ENCODE measurements at places on chromosomes 5 and 9.

DNA sequence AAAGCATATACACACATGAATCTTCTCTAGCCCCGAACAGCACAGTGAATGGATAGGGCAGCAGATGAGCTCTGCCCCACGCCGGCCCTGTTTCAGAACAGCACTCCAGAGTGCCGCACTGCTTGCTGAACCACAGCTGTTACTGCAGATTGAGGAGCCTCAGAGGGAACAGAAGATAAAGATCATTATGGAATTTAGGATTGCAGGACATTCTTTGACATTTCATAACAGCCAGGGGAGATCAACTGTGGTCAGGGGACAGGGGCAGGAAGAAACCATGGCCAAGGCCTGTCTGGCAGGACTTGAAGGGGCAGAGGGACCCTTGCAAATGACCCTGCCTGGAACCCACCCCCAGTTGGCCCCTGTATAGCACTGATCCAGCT, 20.6 kb downstream of the IRF1 start:
- DNase-seq = no peak

- DNase-seq = no peak
These were observed 140.4 kb downstream of the ESM1 start for GRCh38 chr5:54844905-54845566.

DNA sequence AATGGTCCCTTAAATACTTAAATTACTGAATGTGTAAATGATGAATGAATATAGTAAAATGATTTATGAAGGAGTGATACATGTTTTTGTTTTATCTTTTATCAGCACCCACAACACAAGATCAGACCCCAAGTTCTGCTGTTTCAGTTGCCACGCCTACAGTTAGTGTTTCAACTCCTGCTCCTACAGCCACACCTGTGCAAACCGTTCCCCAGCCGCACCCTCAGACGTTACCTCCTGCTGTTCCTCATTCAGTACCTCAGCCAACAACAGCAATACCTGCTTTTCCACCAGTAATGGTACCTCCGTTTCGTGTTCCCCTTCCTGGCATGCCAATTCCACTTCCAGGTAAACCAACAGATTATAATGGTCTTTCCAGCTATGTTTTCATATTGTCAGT, 16.3 kb downstream of the TCERG1 start:
- DNase-seq = no peak

- no peak for DNase-seq
These were observed 53.4 kb downstream of the LRRC70 start for GRCh38 chr5:62631909-62632580.

GRCh38 chr5:72922422-72922821, 33.4 kb upstream of the FCHO2 start:
- DNase-seq = no peak

- no peak for DNase-seq
These were observed 71.9 kb upstream of the RANBP3L start for GRCh38 chr5:36373527-36374086.

DNA sequence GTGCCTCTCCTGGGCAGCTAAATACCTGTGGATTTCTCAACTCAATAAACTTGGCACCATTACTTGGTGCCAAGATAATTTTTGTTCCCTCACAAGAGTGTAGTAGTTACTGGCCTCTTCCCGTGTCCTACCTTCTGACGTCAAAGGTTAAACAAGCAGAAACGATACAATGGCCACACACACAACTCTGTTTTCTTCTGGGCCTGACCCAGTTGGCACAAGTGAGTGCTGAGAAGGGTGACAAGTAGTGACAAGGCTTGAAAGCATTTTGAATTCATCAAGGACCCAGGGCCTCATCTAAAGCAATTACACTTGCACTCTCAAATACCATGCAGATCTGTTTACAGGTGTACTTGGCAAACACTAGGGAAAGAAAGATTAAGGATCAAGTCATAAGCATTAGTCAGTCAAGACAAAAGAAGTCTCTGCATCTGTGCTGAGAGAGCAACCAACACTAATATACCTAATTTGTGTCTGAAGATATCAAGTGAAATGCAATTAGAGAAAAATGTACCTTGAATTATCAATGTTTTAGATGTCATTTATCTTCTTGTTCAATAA, 30.8 kb downstream of the RASEF start:
- no peak for DNase-seq

- DNase-seq = no peak
These were observed 64.6 kb downstream of the ELOVL7 start for GRCh38 chr5:60779466-60779865.

GRCh38 chr5:66829358-66829674, 233.1 kb downstream of the MAST4 start:
- DNase-seq = no peak

- peak; percentile 33 for DNase-seq
These were observed 5.2 kb upstream of the RAPGEF6 start for GRCh38 chr5:131640043-131640856.

GRCh38 chr9:127835991-127836516, 18.4 kb downstream of the ENG start:
- no peak for DNase-seq

GRCh38 chr5:72079288-72079687, 28.0 kb upstream of the MAP1B start:
- no peak for DNase-seq

GRCh38 chr9:127714020-127714750, 1.3 kb downstream of the PTRH1 start:
- DNase-seq = no peak

DNA sequence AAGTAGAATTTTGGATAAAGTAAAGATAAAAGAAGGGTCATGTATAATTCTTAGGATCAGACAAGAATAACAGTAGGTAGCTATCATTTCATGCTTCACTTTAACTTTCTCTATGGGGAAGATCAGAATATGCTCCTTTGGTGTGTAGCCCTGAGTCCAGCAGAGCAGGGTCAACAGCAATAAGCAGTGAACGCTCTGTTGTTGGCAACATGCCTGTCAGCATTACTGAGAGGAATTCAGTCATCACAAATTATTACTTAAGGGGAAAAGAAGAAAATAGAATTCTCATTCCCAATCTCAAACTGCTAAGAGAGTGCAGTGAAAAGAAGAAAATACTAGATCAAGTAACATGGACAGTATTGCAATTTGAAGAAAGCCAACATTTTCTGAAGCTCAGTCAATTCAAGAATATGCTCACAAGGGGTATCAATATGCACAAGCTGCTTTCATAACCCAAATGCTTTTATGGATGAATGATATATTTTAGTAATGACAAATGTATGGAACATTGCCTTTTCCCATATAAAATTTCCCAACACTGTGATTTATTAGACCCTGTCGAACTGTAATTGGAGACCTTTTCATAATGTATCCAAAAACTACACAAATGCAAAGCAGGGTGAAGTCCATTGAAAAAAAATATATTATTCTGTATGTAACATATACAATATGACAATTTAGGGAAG, 1359.4 kb downstream of the EFNA5 start:
- DNase-seq = no peak

DNA sequence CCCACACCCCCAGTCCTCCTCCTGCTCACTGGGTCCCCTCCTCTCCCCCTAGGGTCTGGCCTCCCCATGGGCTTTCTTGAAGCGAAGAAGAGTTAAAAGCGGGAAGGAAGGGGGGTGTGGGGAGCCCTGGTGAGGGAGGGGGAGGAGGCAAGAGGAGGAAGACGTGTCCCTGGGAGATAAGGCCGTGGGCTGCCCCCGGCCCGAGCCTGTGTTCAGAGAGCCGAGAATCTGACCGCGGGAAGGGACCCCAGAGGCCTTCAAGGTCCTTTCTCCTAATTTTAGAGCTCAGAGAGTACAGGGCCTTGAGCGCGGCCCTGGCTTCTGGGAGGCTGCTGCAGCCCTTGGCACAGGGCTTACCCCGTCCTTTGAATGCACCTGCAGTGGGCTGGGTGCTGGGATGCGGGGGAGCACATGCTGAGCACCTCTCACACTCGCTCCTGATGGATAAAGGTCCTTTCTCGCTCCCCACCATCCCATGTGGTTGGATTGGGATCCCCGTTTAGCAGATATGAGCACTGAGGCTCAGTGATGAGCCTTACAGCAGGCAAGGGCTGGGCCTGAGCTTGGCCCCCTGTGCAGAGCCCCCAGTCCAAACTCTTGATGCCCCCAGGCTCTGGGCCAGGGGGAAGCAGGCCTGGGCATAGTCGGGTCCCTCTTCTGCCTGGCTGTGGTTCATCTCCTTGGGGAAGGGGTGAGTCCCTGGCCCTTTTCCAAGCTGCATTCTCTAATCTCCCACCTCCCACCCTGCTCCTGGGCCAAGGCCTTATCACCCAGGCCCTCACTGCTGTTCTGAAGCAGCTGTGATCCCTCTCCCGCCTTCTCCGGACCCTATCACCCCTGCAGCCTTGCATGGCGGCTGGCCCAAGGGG, 5.9 kb downstream of the GFI1B start:
- DNase-seq = no peak

- DNase-seq = no peak
These were observed 519.6 kb upstream of the SEMA6A start for GRCh38 chr5:117094114-117094815.

- DNase-seq = no peak
These were observed 47.5 kb downstream of the NLN start for GRCh38 chr5:65769539-65769938.

GRCh38 chr5:33046091-33046490, 335.0 kb downstream of the NPR3 start:
- DNase-seq = no peak

- DNase-seq = peak; percentile 10
These were observed 1.0 kb upstream of the PTBP3 start for GRCh38 chr9:112334432-112334841.

DNA sequence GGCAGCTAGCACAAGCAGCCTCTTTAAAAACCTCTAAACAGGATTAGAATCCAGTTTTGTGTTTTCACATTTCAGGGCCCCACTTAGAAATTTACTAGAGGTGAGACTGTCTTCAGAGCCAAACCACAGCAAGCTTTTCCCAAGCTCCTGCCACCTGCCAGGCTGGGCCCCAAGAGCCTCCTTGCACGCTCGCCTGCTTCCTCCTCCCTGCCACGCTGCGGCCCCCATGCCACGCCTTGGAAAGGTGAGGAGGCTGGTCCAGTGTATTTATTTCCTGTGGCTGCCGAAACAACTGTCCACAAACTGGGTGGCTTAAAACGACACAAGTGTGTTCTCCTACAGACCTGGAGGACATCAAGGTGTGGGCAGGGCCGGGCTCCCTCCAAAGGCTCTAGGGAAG, 43.4 kb downstream of the NKX2-5 start:
- no peak for DNase-seq

DNA sequence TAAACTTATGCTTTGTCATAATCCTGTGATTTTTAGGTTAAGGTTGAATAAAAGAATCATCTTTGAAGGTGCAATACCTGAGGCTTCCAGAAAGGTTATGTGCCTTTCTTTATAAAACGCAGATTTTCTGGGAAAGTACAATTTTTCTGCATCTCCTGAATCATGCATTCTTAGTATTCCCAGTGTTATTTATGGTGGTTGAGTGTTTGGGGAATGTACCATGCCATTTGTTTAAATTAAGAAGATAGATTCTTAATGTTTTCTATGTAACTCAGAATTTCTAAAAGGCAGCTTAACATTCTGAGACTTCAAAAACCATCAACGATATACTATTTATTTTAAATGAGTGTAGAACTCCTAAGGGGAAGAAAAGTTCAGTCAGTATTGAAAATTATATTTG, 108.1 kb upstream of the FBN2 start:
- DNase-seq = no peak

DNA sequence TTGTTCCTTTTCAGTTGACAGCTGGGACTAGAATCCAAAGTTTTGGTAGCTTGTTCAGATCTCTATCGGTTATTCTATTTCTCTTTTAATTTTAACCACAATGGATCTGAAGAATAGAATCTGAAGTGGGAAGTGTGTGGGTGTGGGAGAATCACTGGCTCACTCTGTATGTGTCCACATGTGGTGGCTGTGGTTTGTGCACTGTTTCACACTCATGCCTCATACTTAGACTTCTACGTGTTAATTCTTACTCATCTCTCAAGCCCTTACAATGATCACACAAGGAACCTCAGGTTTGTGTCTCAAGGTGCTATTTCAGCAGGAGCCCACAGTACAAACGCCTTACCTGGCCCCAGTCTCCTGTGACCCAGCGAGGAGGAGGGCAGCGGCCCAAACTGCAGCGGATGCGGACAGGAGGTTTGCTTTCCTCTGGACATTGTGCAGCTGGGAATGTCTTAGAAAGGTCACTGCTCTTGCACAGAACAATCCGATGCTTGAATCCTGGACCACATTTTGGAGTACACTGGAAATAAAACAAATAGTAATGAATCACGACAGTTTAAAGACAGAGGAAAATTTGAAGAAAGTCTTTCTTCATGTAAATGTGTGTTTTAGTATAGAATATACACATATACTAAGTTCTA, 309.1 kb downstream of the ADAMTS6 start:
- DNase-seq = peak; percentile 4

- no peak for DNase-seq
These were observed 24.9 kb upstream of the PSD2 start for GRCh38 chr5:139770722-139771121.

GRCh38 chr9:127974769-127975261, 6.0 kb downstream of the EEIG1 start:
- no peak for DNase-seq

- no peak for DNase-seq
These were observed 131.1 kb downstream of the CHSY3 start for GRCh38 chr5:130035388-130035787.

GRCh38 chr9:130940693-130941576, 1.9 kb upstream of the FIBCD1 start:
- peak; percentile 45 for DNase-seq

GRCh38 chr9:26077860-26078259, 399.6 kb upstream of the TUSC1 start:
- DNase-seq = no peak

DNA sequence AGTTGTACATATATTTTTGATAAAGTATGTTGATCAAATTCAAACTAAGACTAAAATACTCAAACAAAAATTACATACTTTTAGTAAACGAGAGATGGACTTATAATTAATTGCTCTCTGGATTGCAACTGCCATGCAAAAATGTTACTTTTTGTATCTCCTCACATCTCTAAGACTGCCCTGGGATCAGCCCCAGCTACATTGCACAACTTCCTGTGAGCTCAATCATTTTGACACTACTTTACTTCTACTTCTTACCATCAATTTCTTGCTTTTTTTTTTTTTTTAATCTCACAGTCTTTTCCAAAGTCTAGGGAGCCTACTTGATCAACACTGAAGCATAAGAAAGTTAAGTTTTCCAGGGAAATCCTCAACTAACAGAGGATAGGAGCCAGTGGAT, 506.0 kb upstream of the CDH10 start:
- DNase-seq = no peak

DNA sequence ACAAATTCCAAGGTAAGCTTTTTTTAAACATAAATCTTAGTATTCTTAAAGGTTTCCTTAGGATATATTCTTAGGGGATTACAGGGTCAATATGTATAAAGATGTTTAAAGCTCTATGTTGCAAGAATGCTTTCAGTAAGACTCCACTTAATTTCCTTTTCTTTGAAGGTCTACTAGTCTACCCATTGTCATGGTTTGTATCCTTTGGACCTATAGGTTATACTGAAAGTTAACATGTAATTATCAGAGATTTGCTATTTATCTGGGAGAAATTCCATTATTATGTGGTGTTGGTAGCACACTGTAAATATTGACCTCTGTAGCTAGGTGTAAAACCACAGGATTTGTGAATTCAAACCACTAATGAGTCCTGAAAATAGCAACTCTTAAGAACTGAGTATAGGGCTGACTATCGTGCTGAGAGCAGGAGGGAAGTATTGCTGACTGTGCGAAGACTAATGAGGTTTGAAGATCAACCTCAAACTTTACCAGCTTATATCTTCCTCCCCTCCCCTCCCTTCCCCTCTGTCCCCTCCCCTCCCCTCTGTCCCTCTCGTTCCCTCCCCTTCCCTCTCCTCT, 85.6 kb downstream of the GADD45G start:
- no peak for DNase-seq
